GM13977 (cell line): ENCODE measurements at places on chromosomes 7 and 10.

DNA sequence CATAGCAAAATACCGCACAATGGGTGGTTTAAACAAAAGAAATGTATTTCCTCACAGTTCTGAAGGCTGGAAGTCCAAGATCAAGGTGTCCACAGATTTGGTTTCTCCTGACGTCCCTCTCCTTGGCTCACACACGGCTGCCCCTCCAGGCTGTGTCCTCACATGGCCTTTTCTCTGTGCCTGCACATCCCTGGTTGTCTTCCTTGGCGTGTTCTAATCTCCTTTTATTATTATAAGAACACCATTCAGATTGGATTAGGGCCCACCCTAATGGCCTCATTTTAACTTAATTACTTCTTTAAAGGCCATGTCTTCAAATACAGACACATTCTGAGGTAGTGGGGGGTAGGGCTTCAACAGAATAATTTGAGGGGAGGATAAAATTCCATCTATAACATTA is 87.9 kb downstream of the FZD1 start:
- no peak for DNase-seq

DNA sequence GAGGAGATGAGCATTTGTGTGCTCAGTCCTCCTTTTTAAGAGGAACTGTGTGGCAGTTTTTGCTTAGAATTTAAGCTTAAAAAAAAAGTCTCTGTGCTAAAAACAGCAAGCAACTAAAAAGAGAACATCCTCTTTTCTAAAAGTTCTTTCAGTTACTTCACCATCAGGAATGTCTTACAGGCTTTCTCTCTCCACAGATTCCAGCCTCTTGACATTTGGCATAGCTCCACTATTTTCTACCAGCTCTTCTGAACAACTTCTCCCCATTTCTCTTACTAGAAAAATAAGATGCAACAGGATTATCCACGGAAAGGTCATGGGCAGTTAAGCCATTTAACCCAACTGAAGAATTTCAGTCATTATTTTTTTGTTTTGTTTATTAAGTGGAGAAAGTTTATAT is 13.2 kb downstream of the PCLO start:
- DNase-seq: no peak

- DNase-seq: no peak
These were observed 75.4 kb downstream of the NUDCD3 start for GRCh38 chr7:44415047-44415446.

DNA sequence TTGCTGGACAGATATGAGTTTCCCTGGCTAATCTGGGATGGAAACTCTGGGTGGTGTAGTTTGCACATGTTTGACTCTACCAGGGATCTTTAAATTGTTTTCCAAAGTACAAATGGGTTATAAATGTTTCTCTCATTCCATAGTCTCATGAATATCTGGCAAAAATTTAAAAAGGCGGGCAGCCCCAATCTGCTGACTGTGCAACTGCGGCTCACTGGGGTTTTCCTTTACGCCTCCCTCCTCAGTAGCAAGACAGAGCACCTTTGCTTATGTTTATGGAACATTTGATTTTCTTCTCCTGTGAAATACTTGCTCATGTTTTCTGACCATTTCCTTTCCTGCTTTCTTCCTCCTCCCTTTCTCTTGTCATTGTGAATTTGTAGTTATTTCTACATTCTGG is 105.0 kb downstream of the ADAM12 start:
- DNase-seq: no peak

DNA sequence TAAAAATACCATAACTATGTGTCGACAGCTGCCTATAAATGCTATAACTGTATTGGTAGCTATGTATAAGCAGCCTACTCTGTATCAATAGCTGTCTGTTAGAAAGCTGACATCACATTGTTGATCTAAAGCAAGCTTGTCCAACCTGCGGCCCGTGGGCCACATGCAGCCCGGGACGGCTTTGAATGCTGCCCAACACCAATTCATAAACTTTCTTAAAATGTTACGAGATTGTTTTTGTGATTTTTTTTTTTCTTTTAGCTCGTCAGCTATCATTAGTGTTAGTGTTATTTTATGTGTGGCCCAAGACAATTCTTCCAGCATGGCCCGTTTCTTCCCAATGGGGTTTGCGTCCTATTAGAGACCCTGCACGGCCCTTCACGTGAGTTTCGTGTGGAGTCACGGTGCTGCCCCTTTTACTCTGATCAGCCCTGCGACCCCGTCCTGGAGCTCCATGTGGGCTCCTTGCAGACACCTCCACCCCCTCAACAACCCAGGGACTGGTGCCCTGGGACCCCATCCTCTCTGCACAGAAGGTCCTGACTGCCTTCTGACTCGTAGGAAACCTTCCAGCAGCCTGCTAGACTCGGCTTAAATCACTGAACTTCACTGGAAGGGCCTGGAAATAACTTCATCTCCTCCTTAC is 4.5 kb upstream of the PRKAR1B start:
- DNase-seq: no peak

DNA sequence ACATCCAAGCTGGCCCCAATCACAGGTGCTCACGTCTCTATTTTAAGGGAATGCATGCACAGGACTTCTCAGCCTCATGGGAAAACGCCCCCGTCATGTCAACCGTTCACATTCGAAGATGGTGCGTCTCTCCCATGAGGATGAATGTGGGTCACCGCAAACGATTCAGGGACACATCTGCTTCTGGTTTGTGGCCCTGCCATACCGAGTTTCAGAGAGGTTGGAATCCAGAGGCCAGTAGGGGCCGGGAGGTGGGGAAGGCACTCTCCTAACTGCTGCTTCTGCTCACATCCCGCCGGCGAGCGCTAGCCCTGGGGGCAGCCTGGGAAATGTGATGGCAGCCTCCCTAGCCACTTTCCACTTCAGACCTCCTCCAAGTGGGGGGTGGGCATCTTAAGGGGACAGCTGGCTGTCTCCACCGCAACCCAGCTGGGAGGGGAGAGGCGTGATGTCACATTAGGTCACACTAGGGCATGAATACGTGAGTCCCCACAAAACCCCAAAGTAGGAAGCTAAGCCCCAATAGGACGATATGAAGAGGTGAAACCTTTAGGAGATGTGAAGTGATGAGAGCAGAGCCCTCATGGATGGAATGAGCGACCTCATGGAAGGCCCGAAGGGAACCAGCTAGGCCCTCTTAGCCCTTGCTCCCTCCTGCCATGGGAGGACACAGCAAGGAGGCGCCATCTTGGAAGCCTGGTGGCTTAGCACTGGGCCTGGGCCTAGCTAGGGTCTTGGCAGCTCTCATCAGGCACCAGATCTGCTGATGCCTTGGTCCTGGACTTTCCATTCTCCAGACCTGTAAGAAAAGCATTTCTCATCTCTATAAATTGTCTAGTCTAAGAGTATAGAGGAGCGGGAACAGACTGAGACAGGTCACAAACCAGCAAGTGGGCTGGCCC is 107.8 kb downstream of the TCERG1L start:
- no peak for DNase-seq

DNA sequence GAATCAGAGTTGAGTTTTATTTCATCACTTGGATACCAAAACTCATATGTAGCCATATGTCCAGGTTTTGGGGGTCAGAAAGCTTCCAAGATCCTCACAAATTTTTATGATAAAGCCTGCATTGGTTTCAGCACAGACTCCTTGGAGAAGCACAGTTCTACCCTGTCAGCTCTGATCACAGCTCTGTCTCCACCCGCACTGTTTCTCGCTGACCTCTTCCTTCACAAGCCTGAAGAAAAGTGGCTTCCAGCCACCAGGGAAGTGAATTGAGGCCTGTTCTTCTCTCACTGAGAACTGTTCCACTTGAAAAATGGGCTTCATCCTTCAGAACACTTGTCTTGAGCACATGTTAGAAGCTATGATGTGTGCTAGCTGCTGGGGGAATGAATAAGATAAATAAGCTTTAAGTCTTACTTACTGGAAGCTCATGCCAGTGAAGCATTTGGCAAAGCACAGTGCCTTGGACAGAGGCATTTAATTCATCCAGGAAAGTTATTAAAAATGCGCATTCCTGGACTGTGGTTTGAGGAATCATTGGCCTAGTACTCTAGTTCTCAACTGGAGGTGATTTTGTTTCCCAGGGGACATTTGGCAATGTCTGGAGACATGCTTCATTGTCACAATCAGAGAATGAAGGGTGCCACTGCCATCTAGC is 133.6 kb downstream of the BMPER start:
- DNase-seq: no peak

DNA sequence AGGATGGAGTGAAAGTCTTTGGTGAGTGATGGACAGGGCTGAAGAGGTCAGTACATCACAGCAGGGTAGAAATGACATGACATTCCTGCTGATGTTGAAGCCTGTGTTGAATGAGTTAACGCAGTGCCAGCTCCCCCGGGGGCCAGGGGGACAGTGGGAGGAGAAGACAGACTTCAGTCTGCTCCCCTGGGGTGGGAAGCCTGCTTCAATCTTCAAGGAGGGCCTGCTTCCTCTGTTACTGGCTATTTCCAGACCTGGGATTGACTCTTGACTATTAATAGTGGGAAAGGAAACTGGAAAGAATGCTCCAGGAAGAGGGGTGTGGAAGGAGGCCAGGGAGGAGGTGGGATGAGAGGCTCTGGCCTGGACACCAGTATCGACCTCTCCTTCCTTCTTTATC is 27.2 kb downstream of the PODXL start:
- no peak for DNase-seq

DNA sequence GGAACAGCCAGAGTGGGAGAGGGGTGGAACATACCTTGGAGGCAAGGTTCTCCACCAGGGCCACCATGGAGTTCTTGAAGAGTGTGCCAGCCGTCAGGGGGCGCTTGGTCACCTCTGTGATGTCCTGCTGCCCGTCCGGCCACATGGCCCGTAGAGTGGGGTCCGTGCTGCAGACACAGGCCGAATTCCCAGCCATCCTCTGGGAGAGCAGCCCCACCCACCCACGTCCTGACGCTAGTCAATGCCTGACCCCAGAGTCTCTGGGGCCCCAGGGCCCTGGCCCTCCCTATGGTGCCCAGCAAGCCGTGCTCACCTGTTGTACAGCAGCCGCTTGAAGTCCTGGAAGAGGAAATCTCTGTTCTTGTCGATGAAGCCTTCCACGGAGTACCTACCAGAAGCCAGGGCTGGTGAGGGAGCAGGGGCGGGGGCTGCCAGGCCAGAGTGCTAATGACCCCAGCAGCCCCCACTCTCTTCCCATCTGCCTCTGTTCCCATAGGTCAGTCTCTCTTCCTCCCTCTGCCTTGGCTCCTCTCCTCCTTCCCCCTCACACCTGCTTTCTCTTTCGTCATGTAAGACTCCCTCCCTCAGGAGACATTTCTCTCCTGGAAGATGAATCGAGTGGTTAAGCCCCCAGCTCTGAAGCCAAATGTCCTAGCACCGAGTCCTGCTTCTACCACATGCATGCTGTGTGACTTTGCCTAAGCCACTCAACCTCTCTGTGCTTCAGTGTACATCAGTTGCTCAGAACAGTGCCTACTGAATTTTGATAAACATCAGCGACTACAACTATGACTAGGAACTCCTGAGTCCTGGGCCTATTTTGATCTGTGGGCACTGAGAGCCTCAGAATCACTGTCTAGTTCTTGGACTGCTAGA is 11.0 kb downstream of the MYO1G start:
- DNase-seq: no peak

GRCh38 chr10:110083884-110084283 is 76.1 kb downstream of the ADD3 start:
- DNase-seq: no peak

GRCh38 chr7:5580714-5581395 is 157.2 kb upstream of the TNRC18 start:
- DNase-seq: no peak

DNA sequence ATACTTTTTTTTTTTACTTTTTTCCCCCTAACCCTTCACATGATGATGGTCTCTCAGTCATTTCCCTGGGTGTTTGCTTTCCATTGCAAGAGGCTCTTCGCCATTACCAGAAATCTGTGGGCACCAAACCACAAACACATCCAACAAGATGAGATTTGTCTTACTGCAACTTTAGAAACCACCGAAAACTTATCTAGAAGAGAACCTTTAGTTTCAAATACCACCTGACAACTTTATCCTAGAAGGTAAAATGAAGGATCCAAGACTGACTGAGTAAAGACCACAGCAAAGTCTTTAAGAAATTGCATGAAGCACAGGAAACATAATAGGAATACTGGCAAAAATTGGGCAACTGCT is 363.3 kb upstream of the MBL2 start:
- no peak for DNase-seq

DNA sequence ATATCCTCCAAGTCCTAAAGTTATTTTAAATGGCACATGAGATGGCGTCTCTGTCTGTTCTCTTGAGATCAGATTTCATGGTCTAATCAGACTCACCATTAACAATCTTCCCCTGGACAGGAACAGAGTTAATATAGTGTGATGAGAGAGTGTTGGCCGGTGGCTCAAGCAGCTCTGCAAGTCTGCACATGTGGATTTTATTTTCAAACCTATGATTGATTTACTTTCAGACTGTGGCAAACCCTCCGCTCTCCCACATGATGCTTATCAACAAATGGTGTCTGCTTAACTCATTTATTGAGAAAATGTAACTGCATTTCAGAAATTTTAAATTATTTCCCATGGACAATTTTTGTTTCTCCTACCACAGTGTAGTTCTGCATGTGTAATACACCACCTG is 46.5 kb upstream of the HGF start:
- no peak for DNase-seq

DNA sequence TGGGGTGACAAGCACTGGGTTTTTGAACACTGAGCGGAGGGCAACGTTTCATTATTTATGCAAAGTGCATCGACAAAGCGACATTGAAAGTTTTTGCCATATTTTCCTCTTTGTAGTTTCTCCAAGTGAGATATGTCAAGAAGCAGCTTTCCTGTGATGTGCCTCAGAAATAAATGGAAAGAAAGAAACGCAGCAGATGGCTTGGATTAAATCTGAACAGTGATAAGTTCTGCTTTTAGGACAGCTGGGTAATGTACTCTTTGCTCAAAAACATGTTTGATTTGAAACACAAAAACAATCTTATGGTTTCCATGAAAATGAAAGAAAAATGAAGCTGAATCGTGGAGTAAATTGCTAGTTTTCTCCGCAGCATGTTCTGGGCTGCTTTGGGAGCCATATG is 166.3 kb downstream of the PTPRN2 start:
- DNase-seq: no peak

DNA sequence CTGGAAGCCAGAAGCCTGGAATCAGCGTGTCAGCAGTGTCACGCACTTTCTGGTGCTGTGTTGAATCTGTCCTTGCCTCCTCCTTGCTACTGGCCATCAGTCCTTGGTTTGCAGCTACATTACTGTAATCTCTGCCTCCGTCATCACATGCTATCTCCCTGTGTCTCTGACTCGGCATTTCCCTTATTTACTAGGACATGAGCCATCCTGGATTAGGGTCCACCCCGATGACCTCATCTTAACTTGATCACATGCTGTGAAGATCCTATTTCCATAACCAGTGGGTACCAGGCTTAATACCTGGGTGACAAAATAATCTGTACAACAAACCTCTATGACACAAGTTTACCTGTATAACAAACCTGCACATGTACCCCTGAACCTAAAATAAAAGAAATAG is 518.0 kb upstream of the KLF6 start:
- DNase-seq: no peak

- no peak for DNase-seq
These were observed 1.6 kb downstream of the INHBA start for GRCh38 chr7:41701068-41701941.

DNA sequence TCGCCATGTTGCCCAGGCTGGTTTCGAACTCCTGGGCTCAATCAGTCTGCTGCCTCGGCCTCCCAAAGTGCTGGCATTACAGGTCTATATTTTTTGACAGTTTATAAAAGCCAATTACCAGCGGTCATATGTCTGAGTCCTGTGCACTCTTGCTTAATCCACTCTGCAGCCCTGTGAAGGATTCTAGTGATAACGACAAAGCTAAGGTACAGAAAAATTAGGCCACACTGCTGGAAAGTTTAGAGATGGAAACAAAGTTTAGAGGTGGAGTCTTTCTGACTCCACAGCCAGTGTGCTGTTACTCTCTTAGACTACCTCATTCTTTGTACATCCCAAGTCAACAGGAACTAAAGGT is 707 bp downstream of the PTER start:
- no peak for DNase-seq

- DNase-seq: no peak
These were observed 528.9 kb downstream of the MAGI2 start for GRCh38 chr7:78924581-78924980.
